Ureter (tissue), 1 donor: ENCODE measurements at places on chromosomes 4 and X. TPM values are rescaled to one million over a fixed set of nuclear protein-coding genes. Genes with fewer than 3 reads are reported as not detected.

The AWAT2 gene
- not detected for total RNA-seq

DNA sequence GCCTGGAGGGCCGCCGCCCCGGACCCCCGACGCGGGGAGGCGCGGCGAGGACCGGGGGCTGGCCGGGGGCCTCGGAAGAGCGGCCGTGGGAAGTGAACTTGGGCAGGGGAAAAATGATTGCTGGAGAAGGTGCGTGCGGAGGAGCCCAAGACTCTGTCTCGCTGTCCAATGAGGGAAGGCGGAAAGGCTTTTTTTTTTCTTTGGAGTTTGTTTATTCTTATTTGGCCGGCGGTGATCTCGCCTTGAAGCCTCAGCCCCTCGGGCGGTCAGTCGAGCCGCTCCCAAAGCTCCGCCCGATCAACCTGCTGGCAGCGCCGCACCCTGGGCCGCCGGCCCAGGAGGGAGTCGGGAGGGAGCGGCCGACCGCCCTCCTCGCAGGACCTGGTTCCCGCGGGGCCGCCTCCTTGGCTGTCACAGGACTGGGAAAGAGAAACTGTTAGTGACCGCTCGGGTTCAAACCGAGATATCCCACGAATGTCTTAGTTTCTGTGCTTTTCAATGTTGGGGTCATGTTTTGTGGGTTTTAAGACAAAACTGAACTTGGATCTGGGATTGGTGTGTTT is 2.5 kb downstream of the CPEB2 start:
- peak; percentile 89 for DNase-seq

DNA sequence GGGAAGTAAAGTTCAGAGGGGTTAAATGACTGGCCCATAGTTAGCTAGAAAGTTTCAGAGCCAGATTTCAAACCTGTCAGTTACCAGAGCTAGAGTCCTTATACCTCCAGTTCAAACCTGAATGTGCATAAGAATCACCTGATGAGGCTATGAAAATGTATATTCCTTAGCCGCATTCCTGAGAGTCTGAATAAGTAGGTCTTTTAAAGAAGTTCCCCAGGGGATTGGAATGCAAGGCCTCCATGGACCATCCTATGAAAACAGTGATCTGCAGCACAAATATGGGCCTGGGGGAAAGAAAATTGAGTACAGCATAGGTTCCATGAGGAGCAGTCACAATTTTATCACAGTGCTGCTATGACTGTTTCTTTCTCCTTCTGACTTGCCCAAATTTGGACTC is 263.9 kb upstream of the CXorf66 start:
- DNase-seq = no peak

- no peak for DNase-seq
Measured at GRCh38 chr4:177729681-177730080, 287.4 kb upstream of the AGA start.

DNA sequence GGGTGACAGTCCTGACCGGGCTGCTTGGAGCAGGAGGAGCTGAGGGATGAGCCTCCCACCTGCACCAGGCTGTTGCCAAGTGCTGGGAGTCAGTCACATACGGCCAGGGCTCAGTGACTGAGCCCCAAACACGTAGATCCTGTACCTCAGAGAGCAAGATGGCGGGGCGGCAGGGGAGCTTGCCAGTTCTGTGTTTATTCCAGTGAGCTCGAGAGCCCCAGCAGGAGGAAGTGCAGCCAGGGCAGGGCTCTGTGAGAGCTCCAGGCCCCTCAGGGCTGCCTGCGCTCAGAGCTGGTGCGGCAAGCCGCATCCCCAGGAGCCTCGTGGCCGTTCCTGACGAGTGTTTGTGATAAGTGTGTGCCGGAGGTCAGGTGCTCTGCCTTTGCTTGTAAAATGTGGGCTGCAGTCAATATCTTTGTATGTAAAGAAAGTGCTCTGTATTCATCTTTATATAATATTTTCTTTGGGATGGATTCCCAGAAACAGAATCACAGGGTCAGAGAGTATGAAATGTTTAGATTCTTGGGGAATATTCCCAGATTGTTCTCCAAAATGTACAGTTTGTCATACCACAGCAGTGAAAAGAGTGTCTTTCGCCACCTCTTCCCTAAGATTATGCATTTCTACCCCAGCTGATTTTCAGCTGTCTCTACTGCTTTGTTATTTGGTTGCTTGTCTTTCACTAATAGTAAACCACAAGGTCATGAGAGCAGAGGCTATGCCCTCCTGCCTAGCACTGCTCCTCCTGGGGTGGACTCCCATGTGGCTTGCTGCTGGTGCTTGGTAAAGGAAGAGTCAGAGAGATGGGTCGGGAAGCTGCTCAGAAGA is 50.3 kb downstream of the NELFA start:
- DNase-seq = no peak

The CXorf58 gene
- total RNA-seq = not detected

The RTL9 gene
- total RNA-seq = not detected

DNA sequence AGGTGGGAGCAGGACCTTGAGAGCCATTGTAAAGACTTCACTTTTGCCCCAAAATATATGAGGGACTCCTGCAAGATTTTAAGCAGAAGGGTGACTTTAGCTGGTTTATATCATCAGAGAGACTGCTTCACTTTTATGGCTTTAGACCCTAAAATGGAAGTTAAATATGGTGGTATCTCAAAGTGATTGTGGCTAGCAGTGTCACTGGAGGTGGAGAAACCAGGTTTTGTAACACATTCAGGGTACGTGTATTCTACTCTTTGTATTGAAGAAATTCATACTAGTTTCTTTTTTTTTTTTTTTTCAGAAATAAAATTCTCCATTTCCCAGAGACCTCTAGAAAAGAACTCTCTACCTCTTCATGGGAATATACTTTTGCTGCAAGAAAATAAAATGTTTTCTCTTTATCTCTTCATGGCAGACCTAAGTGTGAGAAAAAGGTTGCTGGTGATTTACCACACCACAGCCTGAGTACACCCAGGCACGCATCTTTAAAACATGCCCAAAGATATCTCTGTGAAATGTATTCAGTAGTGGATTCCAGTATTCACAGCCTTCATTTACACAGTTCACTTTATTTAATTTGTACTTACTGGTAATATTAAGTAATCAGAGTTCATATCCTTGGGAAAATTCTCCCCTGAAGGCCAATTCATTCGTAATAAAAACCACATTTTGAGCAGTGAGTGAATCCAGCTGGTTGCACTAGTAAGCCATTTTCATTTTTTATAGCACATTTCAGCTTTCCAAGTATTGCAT is 74.3 kb upstream of the GUCY1A1 start:
- no peak for DNase-seq

DNA sequence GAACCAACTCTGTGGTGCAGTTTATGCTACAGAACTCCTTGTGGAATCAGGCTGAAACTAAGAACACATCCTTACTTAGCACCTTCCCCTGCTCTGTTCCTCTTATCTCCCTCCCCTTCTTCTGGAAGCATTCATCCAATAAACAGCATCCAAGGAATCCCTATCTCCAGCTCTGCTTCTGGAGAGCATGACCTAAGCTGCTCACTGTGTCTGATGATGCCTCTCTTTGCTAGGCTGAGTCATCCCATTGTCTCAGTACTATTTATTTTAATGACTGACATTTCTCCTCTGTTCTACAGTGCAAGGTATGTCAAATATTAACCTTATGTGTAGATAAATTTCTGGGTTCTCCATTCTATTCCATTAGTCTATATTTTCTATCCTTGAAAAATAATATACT is 71.2 kb downstream of the BEND2 start:
- no peak for DNase-seq

DNA sequence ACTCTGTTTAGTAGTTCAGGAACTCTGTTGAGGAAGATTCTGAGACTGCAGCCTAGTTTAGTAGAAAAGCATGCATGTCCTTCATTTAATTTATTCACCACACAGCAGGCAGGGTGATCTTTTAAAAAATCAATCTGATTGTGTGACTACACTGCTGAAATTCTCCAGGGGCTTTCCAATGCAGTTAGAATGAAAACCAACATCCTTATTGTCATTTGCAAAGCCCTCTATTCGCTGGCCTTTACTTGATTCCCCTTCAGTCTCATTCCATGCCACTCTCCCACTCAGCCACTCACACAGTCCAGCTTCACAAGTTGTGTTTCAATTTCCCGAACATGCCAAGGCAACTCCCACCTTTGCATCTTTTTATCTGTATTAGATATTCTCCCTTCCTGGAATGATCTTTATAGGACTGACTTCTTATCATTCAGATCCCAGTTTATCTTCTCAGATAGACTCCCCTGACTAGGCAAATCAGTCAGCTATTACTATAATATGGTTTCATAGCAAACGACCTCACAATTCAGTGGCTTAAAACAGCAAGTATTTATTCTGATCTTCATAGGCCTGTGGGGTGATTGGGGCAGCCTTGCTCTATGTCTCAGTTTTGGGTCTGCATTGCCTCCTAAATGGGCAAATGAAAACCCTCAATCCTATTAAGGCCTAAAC is 21.3 kb upstream of the FTHL17 start:
- no peak for DNase-seq

DNA sequence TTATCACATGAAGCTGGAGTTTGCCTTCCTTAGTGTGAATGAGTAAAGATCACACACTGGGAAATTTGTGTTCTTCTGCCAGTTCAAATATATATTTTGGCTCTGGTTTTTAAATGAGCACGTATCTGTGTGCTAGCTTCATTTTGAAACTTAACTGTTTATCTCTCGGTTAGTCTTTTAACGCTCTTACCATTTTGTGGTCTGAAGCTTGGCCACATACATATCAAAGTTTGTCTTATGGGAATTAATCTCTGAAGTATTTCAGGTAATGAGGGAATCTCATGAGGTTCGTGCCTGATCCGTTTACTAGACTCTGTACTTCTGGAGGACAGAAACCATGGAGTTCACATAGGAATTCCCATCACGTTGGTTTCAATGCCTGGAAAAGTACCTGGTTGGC is 13.8 kb downstream of the ATP10D start:
- DNase-seq = no peak

GRCh38 chr4:6264225-6264540 is 5.5 kb upstream of the WFS1 start:
- no peak for DNase-seq

- peak; percentile 63 for DNase-seq
Measured at GRCh38 chr4:7910952-7911578, 28.6 kb downstream of the AFAP1 start.

The ZDHHC9 gene
- total RNA-seq = 34.3 TPM

The EDNRA gene
- total RNA-seq = 15.4 TPM

GRCh38 chr4:76188557-76188956 is 25.1 kb downstream of the SCARB2 start:
- no peak for DNase-seq

GRCh38 chr4:150070464-150071170 is 7.6 kb upstream of the DCLK2 start:
- DNase-seq = no peak

DNA sequence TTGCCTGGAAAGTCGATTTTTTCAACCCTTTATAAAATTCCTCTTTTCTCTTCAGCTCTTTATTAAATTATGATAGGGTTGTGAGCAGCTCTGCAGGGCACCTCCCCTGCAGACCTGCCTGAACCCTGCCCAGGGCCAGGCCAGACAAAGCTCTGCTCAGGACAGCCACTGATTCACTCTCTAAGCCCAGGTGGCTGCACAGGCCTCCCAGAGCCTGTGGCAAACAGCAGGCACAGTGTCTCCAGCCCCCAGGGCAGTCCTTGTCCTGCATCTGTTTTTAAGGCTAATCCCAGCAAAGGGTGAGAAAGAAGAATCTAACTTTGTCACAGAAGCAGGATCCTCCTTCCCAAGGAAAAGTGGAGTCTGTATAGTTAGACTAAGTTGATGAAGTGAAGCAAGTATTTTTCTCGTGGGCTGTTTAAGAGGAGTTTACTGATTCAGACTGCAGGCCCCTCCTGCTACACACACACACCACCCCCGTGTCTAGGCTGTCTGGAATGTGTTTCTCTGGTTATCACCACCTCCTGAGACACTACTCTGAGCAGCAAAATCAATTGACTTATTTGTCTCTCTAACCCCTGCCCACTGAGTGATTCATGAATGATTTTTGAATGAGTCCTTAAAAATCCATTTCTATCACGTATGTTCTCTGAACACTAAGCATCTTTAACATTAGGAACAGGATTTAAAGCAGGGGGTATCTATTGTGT is 101.7 kb downstream of the CHIC2 start:
- DNase-seq = no peak

DNA sequence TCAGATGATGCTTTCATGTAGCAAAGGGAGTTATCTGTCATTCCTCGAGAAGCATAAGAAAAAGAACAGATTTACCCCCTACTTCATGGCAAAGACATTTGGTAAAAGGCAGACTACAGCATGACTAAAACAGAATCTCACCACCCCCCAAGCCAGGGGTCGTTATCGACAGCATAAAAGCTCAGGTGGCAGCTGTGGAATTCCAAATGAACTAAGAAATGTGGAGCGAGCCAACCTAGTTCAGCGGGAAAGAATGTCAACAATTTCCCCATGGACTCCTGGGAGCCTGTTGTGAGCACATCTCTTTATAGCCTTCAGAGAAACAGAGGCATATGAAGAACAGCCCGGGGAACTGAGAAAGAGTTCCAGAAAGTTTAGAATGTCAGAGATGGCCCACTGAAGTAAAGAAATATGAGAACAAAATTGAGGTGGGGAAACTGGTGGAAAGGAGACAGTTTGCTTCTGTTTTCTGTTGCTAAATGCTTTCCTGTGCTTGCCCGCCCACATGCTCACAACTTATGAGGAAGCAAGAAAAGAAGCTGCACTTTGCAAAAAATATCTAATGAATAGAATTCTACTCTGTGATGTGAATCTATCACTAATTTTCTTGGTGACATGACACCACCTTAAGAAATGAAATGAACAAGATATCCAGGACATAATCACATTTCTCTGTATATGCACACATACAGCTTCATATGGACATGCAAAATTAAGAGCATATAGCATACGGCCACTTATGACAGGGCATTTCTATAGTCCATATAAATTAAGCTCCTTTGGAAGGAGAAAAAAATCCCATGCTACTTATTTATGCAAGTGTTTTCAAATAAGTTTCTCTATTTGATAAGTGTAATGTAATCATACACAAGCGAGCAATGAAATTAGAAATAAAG is 135.3 kb upstream of the MID1 start:
- no peak for DNase-seq

DNA sequence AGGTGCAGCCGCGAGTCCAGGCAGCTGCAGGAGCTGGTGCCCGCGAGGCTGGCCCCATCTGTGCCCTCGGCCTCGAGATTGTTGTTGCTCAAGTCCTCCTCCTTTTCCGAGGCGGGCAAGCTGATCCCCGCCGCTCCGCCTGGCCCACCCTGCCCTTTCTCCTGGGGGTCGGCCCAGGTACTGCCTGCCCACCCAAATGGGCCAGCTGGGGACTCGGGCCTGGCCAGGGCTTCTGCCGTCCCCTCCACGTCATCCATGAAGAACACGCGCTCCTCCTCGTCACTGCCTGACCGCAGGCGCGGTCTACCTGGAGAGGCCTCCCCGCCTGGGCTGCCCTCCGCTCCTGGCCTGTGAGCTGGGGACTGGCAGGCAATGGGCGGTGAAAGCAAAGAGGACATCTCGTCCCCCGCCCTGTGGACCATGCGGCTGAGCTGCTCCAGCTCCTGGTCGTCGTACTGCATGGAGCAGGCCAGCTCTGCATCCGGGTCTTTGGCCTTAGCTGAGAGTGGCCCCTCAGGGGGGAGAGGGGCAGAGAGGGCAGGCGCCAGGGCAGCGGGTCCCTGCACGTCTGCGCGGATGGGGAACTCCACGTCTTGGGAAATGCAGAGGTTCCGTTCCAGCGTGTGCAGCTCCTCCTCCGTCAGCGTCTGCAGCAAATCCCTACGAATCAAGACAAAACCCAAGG is 43.1 kb upstream of the MXD4 start:
- DNase-seq = no peak

The SLC25A31 gene
- total RNA-seq = not detected

GRCh38 chr4:15901998-15902397 is 36.5 kb downstream of the FGFBP1 start:
- DNase-seq = no peak

GRCh38 chr4:180350901-180351300 is 1892.3 kb upstream of the TENM3 start:
- DNase-seq = no peak

The FAT1 gene
- 185 TPM for total RNA-seq

- no peak for DNase-seq
Measured at GRCh38 chr4:69718396-69719271, 41.8 kb downstream of the SULT1B1 start.
